NCI-H69 (cell line): ENCODE measurements at places on chromosomes 13 and 19.

DNA sequence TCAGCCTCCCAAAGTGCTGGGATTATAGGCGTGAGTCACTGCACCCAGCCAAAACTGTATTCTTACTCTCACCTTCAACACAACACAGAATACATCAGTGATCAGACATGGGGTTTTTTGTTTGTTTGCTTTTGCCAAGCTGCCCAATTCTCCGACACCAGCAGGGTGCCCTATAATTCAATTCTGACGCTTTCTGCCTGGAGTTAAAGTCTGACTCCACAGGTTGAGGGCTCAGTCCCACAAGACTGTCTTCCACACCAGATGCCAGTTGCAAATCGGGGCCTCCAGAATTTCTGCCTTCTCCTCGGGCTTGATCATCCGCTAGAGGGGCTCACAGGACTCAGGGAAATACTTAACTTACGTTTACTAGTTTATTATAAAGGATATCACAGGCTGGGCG lies 22.1 kb downstream of the FBN3 start:
- DNase-seq: peak; percentile 50

GRCh38 chr13:33710924-33711323 lies 107.0 kb upstream of the RFC3 start:
- DNase-seq: peak; percentile 3

- no peak for DNase-seq
Observed at GRCh38 chr19:1097810-1098176, 2.6 kb upstream of the POLR2E start.

DNA sequence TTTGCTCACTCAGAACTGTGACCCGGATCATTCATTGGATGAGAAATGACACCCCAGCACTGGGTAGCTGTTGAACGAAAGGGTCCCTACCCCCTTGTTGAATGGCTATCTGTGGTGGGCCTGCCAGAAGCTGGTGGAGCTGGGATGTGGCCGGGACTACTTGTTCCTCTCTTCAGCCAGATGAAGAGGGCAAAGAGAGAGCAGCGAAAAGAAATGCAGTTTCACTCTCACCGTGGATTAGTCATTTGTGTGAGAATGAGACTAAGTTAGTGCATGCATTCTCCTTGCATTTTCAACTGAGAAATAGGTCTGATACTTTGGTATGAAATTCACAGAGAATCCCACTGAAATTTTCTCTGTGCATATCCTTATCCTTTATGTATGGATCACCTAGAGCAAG lies 553.1 kb downstream of the IRS2 start:
- no peak for DNase-seq

- DNase-seq: peak; percentile 74
Observed at GRCh38 chr19:3483226-3483628, at the start of gene SMIM44. Gene SMIM44, minus strand, starts transcription at chr19:3483441. Its CDS starts 38 bp downstream, at chr19:3483403.

GRCh38 chr19:42068756-42069571 lies 1.0 kb downstream of the GRIK5 start:
- DNase-seq: peak; percentile 66

GRCh38 chr13:20359335-20359734 lies 127.2 kb upstream of the GJB6 start:
- no peak for DNase-seq

- DNase-seq: no peak
Observed at GRCh38 chr13:110054041-110054440, 252.9 kb downstream of the COL4A1 start.

- DNase-seq: no peak
Observed at GRCh38 chr19:41027273-41027967, 36.3 kb downstream of the CYP2B6 start.

GRCh38 chr19:50551034-50551714 lies 17.1 kb downstream of the LRRC4B start:
- DNase-seq: no peak

DNA sequence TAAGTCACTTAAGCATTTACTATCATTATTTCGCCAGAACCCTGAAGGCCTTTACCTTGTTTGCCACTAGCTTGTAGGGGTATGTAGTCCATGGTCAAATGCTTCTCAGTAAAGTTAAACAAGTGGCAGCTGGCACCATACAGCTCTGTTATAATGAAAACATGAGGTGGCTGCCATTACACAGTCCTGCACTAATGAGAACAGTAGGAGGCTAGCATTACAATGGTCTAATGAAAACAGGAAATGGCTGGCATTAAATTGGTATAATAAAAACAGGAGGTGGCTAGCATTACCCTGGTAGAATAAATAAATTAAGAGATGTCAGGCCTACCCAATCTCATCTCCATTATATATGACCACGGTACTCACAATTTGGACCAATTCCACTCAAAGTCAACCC lies 107.5 kb downstream of the PCDH17 start:
- peak; percentile 91 for DNase-seq

DNA sequence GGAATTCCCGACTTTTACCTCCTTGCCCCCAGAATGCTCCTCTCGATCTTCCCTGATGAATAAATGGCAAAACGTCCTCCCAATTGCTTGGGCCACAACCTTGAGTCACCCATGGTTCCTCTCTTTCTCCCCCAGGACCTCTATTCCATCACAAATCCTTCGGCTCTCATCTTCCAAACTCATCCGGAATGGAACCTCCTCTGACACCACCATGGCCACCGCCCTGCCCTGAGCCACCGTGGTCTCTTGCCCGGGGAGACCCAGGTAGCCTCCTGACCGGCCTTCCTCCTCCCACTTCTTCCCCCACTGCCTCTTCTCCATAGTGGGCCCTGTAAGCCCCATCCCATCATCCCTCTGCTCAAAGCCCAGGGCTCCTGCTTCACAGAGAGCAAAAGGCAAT lies 4.9 kb downstream of the SLC7A10 start:
- no peak for DNase-seq

- no peak for DNase-seq
Observed at GRCh38 chr13:47110141-47110540, 213.3 kb upstream of the HTR2A start.

DNA sequence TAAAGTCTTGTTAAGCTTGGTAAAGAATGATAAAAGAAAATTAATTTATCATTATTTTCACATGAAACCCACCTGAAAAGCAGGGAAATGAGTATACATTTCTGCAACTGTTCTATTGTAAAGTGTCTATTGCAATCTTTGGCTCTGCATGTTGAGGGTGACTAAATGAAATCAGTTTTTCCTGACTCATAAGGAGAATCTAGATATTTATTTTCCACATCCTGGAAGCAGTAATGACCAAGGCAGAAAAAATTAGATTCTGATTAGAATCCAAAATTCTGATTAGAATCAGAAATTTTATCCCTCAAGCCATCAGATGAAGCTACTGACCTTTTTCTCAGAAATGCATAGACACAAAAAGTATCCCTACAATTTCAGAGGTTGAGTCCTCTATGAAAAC lies 178.4 kb downstream of the MYO16 start:
- DNase-seq: no peak

- no peak for DNase-seq
Observed at GRCh38 chr13:85492283-85492682, 306.9 kb downstream of the SLITRK6 start.

DNA sequence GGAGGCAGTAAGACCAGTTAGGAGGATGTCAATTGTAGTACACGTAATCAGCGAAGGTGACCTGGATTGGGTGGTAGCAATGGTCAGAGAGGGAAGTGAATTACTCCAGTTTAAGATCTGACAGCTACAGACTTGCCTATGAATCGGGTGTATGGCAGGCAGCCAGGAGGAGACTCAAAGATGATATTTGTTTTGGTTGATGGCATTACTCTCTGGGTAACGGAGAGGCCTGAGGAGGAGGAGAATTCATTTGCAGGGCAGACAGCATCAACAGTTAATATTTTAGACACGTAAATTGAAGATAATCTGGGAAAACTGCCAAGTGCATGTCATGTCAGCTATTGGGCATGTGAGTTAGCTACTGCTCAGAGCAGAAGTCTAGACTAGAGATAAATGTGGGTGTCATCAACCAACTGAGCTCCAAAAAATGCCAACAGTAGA lies 109.2 kb downstream of the SGCG start:
- DNase-seq: peak; percentile 4

DNA sequence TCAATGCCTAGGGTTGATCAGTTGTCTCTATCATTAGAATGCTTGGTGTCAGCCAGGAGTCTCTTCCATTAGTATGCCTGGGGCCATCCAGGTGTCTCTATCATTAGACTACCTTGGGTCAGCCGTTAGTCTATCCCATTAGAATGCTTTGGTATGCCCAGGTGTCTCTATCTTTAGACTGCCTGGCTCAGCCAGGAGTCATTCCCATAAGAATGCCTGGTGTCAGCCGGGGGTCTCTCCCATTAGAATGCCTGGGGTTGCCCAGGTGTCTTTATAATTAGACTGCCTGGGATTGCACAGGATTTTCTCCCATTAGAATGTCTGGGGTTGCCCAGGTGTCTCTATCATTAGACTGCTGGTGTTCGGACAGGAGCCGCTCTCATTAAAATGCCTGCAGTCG lies 1442.9 kb downstream of the UQCRFS1 start:
- no peak for DNase-seq

GRCh38 chr13:80166352-80166751 lies 174.6 kb downstream of the SPRY2 start:
- no peak for DNase-seq

GRCh38 chr13:80100636-80101035 lies 240.3 kb downstream of the SPRY2 start:
- DNase-seq: no peak

- DNase-seq: peak; percentile 22
Observed at GRCh38 chr19:21256722-21257121, 72.5 kb downstream of the ZNF708 start.

- peak; percentile 91 for DNase-seq
Observed at GRCh38 chr13:111247552-111247951, 72.9 kb upstream of the TEX29 start.

DNA sequence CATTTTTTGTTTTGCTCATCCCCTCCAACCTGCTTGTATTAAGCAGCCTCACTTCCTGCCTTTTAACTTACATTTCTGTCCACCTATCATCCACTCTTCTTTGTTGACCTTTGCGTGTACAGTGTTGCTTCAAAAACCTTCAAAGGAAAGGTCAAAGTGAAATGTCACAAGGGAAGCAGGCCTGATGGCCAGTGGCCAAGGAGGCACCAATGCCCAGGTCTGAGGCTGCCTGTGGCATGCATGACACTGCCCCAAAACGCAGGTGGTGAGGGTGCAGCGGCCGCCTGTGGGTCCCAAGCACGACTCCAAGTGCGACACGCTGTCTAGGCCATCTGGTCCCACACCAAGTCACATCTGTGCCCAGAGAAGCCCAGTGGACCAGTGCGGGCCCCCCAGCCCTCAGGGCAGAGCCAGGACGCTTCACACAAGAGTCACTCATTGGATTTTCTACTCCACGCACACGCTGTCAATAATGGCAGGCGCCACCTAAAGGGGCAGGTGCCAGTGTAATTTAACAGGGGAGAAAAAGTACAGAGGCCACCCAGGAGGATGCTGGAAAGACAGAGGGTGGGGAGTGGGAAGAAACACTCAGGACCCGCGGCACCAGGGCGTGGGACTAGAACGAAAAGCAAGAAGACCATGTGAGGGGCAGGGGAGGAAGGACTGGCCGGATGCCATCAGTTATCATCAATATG lies 23.5 kb downstream of the SLC7A1 start:
- peak; percentile 6 for DNase-seq

DNA sequence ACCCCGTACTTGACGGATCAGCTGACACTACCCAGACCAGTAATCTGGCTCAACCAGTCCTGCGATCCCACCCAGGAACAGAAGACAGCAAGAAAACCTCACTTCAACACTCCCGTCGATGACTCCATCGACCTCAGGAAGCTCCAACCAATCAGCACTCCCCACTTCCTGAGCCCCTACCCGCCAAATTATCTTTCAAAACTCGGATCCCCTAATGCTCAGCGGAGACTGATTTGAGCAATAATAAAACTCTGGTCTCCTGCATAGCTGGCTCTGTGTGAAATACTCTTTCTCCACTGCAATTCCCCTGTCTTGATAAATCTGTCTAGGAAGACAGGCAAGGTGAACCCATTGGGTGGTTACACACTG lies 1.2 kb downstream of the LSM4 start:
- no peak for DNase-seq

GRCh38 chr13:27280841-27281240 lies 10.2 kb downstream of the RASL11A start:
- DNase-seq: no peak

DNA sequence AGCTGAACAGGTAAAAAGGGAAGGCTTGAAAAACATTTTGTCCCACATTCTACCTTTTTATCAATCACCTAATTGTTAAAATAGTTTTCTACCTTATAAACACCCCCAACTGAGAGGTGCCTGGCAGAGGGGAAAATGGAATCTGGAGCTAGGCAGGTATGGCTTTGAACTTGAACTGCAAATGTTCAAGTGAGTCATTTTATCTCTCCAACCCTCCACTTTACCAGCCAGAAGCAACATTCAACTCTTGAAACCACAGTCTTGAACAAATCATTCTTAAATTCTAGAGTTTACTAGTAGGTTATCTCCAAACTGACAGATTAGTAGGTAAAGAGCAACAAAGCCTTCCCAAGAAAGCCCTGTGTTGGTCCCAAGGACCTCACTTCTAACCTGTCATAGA lies 116.9 kb downstream of the ABCC4 start:
- no peak for DNase-seq

DNA sequence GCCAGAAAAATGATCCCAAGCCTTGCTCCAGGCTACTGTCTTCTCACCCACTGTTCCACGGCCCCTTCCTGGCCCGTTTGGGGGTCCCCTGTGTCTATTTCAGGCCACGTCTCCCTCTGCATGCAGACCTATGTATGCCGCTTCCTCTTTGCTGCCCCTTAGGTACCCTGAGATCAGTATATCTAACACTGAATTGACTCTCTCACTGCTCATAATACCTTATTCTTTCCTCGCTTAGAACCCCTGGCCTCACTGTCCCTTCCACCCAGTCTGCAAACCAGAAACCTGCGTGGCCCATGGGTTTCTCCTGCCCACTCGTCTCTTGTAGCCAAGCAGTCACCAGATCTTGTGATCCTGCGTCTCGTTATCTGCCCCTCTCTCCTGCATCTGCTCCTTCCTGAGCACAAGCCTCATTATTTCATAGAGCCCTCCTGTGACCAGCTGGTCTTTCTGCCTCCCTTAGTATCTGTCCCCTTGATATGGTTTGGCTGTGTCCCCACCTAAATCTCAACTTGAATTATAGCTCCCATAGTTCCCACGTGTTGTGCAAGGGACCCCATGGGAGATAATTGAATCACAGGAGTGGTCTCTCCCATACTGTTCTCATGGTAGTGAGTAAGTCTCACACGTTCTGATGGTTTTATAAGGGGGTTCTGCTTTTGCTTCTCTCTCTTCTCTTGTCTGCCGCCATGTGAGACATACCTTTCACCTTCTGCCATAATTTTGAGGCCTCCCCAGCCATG lies 109.0 kb upstream of the RNF113B start:
- DNase-seq: peak; percentile 88

GRCh38 chr19:3743486-3743885 lies 18.0 kb downstream of the APBA3 start:
- peak; percentile 15 for DNase-seq

- DNase-seq: peak; percentile 72
Observed at GRCh38 chr19:35031072-35031881, 1.0 kb downstream of the SCN1B start.

- peak; percentile 31 for DNase-seq
Observed at GRCh38 chr13:59178344-59178743, 985.4 kb downstream of the DIAPH3 start.

- DNase-seq: no peak
Observed at GRCh38 chr13:51342706-51343105, 3.2 kb downstream of the SERPINE3 start.

- DNase-seq: no peak
Observed at GRCh38 chr19:20453425-20453935, 112.1 kb downstream of the ZNF737 start.
